RWPE1 (cell line): ENCODE measurements at places on chromosomes 3 and 15.
A peak's percentile ranks its signal among the peaks of the same experiment; 100 is the strongest.

- DNase-seq, result no peak
Observed at GRCh38 chr15:52636459-52636858, 42.7 kb downstream of the ATOSA start.

DNA sequence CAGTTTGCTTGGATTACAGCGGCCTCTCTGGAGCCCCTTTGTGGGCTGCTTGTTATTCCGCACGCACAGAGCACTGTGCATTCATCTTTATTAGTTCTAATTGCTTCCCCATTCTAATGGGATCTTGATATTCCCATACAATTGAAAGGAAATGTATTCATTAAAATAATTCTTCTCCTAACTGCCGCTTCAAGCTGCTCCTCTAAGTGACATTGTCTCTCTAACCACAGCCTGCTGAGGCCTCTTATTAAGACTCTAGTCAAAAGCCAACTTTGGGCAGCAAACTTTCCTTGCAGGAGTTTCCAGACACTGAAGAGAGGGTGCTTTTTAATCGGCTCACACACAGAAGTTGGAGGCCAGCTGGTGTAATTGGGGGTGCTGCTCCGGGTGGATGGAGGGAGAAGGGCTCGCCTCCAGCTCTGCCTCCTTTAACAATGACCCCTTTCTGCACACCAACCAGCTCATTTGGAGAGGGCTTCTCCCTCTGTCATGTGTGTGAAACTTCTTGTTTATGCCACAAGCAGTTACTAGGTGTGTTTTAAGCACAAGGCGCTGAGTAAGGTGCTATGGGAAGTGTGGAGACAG lies 5.6 kb upstream of the MAGEF1 start:
- DNase-seq, result no peak

DNA sequence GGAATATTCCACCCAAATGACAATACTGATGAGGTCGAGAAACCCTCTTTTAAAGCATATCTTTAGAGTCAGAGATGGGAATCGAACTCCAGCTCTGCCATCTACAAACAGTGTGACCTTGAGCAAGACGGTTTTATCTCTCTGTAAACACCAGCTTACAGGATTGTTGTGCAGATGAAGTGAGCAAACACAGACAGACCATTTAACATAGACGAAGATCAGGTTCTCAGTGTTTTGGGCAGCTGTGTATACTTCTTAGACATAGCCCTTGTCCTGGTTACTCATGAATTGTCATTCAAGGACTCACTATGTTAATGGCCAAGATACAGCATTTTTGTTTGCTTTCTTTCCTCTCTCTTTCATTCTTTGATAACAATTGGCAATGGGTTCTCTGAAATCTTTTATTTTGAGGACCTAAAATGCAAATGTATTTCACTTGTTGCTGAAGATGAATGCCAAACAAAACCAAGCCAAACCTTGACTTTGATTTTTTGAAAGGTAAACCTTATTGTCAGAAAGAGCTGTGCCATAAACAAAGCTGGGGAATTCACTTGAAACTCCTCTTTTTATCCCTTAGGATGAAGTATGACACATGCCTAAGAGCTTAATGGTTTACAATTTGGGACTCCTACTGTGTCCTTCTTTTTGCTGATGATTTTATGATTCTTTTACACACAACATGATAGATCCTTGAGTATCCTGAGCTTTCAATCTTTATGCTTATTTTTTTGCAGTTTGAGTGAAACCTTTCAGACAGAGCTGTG lies 250.0 kb upstream of the PDZRN3 start:
- DNase-seq, result no peak

DNA sequence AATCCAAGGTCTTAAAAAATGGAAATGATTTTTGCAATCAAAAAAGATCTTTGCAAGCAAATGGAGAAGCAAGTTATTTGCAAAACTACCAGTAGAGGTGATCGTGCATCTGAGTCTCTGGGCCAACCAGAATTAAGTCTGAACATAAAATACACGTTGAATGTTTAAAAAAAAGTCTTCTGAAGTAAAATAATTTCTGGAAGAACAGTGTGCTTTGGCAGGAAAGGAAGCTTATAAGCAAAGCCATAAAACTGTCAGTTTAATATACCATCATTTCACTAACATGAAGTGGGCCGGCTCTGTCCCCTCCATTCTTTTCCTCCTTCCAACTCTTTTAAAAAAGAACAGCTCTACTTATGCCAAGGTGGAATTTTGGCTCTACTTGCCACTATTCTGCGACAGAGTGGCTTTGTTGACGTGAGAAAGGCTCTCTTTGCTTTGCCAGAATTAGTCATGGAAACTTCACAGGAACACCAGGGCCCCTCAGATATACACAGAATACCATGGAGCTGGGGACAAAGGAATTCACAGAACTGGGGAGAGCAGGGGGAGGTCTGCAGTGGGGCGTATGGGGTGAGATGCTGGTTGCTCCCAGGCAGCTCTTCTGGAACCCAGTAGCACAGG lies 29.8 kb downstream of the FSTL1 start:
- DNase-seq, result no peak

- no peak for DNase-seq
Observed at GRCh38 chr3:146929696-146930095, 324.6 kb upstream of the PLSCR5 start.

- DNase-seq, result no peak
Observed at GRCh38 chr15:49423901-49424550, 984 bp downstream of the FGF7 start.

DNA sequence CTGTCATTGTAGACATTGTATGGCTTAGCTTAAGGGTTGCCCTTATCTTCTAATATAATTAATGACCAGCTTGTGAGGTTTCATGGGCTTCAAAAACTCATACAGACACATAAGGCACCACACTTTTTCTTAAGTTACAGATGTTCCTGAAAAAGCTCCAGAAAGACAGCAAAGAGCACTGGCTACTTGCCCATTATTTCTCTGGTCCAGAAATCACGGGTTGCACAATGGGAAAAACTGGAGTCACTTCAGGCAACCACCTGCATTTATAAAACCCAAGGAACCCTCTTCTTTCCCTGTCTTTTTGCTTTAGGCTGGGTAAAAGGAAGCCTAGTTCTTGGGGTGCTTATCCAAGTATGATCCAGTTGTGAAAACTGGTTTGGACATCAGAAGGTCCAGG lies 2.3 kb upstream of the COL6A6 start:
- no peak for DNase-seq

DNA sequence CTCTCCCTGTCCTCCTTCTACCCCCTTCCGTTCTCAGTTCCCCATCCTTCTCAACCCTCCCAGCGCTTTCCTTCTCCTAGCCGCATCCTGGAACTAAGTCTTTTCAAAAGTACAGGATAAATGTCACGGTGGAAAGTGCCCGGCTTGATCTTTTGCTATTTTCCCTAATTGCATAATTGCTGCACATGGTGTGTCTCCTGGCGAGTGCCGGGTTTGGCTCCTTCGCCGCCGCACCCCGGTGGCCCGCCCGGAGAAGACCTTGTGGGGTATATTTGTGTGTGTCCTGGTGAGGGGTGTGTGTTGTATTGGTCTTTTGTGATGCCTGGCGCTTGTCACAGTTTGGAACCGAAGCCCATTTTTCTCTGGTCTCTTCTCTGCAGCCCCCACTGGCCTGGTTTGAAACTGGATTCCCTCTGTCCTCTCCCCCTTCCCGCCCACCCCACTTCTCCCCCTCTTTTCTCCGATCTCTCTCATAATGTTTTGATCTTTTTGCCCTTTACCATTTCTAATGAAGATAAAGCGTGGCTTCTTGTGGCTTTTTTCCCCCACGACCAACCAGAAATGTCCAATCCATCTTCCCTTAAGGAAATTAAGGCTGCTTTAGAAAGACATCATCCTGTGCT lies 692 bp downstream of the UBE2E2 start:
- DNase-seq, result peak; percentile 14

GRCh38 chr15:100940767-100941379 lies 21.7 kb downstream of the LRRK1 start:
- no peak for DNase-seq

DNA sequence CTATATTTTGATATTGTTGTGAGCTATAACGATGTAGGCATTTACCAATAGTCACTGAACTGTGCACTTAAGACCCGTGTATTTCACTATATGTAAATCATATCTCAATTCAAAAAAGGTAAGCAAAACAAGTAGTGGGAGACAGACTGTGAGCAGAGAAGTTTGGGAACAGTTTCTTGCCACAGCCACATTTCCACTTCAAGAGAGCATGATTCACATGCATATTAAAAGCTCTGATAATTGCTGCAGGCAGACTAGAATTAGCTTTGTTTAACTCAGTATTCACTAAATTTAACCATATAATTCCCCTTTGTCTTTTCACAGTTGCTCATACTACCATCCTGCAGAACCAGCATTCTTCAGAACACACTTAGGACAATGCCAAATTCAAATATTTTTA lies 168.4 kb upstream of the ZNF385D start:
- no peak for DNase-seq

DNA sequence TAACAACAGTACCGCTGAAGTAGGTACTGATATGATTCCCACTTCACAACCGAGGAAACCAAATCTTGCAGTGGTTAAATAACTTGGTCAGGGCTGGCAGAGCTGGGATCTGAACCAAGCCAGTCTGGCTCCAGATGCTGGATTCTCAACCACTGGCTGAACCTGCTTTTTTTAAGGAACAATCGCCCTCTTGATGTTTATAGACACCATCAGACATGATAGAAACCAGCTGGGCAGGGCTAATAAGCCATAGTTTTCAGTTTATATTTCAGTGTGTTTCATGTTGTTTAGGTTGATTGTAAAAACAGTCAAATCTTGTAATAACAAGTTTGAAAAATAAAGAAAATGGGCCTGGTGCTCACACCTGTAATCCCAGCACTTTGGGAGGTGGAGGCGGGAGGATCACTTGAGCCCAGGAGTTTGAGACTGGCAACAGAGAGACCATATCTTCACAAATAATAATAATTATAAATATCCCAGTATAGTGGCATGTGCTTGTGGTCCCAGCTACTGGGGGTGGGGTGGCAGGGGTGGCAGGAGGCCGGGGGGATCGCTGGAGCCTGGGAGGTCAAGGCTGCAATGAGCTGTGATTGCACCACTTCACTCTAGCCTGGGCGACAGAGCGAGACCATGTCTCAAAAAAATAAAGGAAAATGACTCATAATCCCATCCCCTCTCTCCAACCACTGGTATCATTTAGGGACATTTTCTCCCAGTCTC lies 36.7 kb downstream of the XYLB start:
- no peak for DNase-seq

DNA sequence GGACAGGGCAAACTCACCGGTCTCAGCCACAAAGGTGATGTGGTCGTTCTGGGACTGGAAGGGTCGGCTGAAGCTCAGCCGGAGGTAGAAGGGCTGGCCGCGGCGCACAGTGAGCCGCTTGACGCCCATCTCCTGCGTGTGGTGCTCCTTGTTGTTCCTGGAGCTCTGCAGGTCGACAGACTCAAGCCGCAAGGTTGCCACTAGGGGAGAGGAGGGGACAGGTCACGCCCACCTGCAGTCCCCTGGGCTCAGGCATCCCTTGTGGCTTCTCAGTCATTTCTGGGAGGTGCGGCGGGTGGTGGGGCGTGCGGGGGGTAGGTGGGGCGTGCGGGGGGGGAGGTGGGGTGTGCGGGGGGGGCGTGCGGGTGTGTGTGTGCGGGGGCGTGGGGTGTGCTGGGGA lies 26.7 kb upstream of the TGM5 start:
- DNase-seq, result no peak

DNA sequence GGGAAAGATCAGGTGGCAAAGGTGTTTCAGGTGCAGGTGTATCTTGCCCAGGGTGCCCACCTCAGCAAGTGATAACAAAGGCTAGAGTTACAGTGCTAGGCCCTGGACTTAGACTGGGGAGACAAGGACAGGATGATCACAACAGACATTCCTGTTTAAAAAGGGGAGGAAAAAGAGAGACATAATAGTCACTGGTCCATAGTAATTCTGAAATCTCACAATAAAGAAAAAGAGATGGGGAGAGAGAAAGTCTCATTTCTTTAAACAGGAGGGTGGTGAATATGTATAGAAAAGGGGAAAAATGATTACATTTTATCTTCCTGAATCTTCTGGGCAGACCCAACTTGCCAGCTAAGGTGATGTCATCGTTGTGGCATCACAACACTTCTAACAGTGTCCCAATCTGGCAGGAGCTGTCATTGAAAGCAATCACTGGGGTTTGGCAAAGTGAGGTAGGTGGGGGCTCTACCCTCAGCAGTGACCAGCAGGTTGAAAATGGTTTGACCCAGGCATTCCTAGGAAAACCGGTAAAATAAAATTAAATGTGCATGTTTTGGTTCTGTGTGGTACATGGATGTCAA lies 99.5 kb downstream of the ZNF621 start:
- DNase-seq, result no peak

DNA sequence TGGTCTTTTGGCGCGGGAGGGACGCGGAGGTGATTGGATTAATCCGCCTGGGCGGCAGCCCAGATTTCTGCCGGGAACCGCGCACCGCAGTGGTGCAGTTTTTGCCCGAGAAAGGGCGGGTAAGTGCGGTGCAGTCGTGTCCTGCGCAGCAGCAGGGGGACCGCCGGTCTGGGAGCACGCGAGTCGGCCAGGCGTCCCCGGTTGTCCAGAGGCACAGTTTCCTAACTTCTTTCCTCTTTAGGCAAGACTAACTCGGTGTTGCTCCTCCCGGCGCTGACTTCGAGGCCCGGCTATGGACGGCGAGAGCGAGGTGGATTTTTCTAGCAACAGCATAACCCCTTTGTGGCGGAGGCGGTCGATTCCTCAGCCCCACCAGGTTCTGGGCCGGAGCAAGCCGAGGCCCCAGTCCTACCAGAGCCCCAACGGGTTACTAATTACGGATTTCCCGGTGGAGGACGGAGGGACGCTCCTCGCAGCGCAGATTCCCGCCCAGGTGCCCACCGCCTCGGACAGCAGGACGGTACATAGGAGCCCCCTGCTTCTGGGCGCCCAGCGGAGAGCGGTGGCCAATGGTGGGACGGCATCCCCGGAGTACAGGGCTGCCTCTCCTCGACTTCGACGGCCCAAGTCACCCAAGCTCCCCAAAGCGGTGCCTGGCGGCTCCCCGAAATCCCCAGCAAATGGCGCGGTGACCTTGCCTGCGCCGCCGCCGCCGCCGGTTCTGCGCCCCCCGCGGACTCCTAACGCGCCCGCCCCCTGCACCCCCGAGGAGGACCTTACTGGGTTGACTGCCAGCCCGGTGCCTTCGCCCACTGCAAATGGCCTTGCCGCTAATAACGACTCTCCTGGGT lies 736 bp downstream of the ARHGEF26 start:
- DNase-seq, result peak; percentile 48

GRCh38 chr3:42043099-42043813 lies 47.9 kb upstream of the TRAK1 start:
- DNase-seq, result no peak

- DNase-seq, result no peak
Observed at GRCh38 chr3:57980416-57980815, 27.8 kb upstream of the FLNB start.

- DNase-seq, result no peak
Observed at GRCh38 chr3:170049146-170050000, 11.6 kb downstream of the GPR160 start.

DNA sequence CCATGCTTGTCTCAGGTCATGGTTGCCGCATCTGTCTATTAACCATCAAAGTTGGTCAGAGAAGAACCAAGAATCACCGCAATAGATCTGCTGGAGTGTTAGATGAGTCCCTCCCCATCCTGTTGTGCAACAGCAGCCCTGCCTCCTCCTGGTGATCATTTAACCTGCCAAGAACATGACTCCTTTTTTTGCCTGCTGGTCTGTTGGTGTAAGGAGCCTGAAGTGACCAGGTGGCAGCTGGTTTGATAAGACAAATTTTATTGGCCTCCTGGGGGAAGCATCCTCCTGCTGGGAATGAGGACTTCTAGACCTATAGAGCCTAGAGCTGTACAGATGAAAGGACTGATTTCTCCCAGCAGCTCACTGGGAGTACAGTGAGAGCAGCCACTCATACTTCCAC lies 43.5 kb upstream of the RAF1 start:
- no peak for DNase-seq

GRCh38 chr3:45258317-45258716 lies 32.2 kb upstream of the TMEM158 start:
- DNase-seq, result no peak

- no peak for DNase-seq
Observed at GRCh38 chr3:31370681-31371080, 162.0 kb upstream of the STT3B start.
